Stimulated activated CD4-positive, alpha-beta T cell treated with anti-CD3 and anti-CD28 coated beads, Interleukin-1b, Interleukin-23, amount 100 ng/mL, for 4 hours (primary cell): ENCODE measurements at places on chromosomes 1 and 21.

GRCh38 chr21:29704719-29705118 lies 235.1 kb downstream of the GRIK1 start:
- DNase-seq: no peak

- DNase-seq: no peak
Measured at GRCh38 chr1:210359255-210359654, 30.6 kb downstream of the HHAT start.

GRCh38 chr1:30816211-30817076 lies 58.9 kb upstream of the LAPTM5 start:
- no peak for DNase-seq

DNA sequence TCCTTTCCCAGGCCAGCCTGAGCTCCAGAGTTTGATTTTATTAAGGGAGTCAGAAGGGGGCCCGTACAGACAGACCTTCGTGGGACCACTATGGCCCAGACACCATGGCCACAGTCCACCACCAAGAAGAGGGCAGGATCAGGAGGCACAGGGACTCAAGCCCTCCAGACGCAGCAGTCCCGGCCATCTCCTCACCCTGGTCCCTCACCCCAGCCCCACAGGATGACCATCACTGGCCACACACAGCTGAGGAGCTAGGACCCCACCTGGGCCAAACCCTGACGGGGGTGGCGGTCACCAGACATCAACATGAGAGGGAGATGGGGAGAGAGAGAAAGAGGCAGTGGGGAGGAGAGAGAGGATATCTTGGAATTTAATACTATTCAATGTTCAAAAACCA lies 29.2 kb upstream of the AGPAT3 start:
- no peak for DNase-seq

- no peak for DNase-seq
Measured at GRCh38 chr1:206774093-206774492, 1.8 kb upstream of the IL10 start.

DNA sequence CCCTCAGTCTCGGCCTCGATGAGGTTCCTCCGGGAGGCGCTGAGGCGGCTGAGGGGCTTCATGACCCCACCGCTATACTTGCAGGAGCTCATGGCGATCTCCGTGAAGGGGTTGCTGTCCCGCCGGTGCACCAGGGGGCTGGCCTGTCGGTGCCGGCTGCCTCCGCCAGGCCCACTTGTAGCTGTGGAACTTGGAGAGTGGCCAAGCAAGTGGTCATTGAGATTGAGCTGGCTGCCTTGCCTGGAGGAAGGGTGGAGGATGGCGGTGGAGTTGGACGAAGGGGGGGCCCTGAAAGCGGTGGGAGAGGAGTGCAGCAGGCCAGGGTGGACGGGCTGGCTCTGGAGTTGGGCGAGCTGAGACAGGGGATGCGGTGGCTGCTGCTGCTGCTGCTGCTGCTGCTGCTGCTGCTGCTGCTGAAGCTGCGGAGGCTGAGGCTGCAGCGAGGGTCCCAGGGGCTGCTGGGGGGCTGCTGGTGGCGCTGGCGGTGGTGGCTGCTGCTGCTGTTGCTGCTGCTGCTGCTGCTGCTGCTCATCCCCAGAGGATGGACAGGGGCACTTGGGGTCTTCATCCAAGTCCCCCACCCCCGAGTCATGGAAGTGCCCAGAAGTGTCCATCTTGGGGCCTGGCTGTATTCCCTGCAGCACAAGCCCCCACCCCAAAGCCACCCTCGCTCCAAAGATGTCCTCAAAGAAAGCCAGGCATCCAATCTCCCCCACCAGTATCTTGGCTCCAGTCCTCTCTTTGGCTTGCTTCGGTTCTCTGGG lies 548 bp downstream of the KCNN3 start:
- DNase-seq: no peak

- no peak for DNase-seq
Measured at GRCh38 chr1:97137862-97138514, 416.4 kb downstream of the PTBP2 start.

DNA sequence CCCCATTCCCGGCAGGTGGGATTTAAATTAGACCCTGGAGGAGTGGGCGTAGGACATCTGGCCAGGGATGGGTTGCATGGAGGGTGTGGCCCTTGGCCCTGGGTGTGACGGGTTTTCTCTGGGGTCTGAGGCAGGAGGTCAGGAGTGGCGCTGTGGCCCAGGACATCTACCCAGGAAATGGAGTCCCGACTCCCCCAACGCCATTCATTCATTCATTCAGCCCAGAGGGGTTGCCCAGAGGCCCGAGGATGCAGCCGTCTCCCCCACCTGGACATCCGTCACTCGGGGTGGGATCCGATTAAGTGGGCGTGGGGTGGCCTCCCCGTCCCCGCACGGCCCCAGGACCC lies 663 bp downstream of the ATP13A2 start:
- no peak for DNase-seq

DNA sequence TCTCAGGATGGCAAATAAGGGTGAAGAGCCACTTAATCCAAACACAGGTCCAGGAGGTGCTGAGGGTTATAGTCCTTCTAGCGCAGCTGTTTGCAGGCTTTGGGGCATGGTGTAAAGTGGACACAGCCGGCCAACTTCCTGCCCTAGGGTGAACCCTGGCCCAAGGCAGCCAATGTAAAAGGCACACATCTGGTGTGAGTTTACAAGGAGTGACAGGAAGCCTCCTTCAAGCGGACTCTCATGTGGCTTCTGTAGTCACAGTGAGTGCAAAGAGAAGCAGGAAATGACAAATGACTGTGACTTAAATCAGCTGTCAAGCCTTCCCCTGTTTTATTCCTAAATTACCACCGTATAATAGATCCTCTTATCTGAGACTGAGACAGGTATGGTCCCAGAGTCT lies 213.0 kb downstream of the CRB1 start:
- no peak for DNase-seq

GRCh38 chr21:26776310-26777021 lies 68.7 kb downstream of the ADAMTS1 start:
- DNase-seq: no peak

DNA sequence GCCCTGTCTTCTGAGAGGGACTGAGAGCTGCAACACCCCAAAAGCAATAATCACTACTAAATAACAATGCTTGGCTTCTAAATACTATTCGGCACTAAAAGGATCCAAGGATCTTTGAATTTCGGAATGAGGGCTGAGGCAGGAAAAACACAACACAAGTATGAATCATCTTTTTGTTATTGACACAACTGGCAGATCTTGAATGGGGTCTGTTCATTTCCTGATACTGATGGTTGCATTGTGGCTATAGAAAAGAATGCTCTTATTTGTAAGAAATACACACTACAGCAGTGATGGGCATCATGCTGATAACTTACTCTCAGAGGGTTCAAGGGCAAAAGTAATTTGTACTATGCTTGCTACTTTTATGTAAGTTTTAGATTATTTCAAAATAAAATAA lies 149.2 kb upstream of the PLD5 start:
- no peak for DNase-seq

GRCh38 chr1:145974721-145975120 lies 10.2 kb downstream of the POLR3GL start:
- DNase-seq: no peak

GRCh38 chr1:200866521-200866920 lies 6.3 kb upstream of the GPR25 start:
- no peak for DNase-seq

DNA sequence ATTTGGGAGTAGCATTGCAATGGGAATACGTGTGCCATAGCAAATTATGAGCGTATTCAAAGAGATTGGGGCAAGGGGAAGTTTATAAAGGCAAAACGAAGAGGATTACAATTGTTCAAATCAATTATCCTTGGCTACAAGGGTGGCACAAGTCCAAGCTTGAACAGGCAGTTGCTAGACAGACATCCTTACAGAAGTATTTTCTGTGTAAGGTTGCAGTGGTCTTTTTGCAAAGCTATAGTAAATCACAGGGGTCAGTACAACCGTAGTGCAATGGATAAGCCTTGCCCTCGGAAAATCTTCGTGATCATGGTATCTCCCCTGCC lies 37.4 kb upstream of the HAO2 start:
- DNase-seq: no peak

- DNase-seq: no peak
Measured at GRCh38 chr1:26936823-26937222, 15.3 kb downstream of the NUDC start.

- no peak for DNase-seq
Measured at GRCh38 chr1:206636671-206637070, 1.3 kb downstream of the DYRK3 start.

DNA sequence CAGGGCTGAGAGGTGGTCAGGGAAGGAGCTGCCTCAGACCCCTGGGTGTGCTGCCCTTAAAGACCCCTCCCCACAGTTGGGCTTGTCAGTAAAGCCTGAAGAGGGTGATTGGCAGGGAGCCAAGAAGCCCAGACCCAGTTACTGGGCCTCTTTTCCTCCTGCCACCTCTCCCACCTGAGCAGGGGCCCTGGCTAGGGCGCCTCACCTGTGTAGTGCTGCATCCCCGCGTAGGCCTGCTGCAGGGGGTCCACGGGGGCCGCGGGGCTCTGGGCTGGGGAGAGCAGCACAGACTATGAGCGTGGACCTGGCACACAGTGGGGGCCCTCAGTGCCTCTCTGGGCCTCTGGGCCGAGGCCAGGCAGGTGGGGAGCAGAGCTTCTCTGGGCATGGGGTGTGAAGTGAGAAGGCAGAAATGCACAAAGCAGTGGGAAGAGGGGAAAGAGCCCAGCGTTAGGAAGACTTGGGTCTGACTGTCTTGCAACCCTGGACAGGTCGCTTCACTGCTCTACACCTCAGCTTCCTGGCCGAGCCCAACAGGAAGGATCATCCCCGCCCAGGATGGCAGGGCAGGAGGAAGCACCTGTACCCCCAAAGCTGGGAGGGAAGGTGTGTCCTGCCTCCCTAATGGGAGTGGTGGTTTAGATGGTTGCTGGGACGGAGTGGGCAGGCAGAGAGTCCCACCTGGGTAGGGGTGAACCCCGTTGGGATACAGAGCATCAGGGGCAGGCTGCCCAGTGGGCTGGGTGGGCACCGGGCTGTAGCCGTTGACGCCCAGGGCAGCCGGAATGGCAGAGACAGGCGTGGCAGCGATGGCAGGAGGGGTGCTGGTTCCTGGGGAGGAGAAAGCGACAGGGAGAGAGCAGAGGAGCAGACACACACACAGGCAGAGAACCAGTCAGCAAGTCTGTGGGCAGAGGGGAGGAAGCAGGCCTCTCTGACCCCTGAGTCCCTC lies 9.9 kb downstream of the CELF3 start:
- no peak for DNase-seq
